Common myeloid progenitor, CD34-positive (primary cell): ENCODE measurements at places on chromosomes 16 and 17.

DNA sequence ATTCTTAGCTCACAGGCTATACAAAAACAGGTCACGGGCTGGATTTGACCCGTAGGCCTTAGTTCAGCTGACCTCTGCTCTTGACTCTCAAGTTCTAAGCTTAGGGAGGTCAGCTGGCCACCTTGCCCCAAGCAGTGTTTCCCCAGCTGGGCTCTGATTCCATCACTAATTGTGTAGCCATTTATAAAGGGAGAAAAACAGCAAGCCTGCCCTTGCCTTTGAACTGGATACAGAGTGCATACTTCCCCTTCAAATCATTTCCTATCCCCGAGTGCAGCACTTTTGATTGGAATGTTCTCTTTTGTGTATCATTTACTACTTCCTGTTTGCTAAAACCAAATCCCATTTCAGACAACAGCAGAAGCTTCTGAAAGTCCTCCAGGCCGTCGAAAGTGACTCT, 153.6 kb downstream of the KATNIP start:
- no peak for DNase-seq
- H3K27ac ChIP-seq, result no peak overlapping the region
- no peak overlapping the region for H3K4me3 ChIP-seq

- H3K27ac ChIP-seq, result no peak overlapping the region
- peaks cover 7% of the 10 kb centered on the region for H3K36me3 ChIP-seq
- peak; percentile 95 for DNase-seq
- no peaks in the 10 kb centered on the region for H3K27me3 ChIP-seq
These were observed 5.2 kb downstream of the SLFN11 start for GRCh38 chr17:35368081-35368830.

DNA sequence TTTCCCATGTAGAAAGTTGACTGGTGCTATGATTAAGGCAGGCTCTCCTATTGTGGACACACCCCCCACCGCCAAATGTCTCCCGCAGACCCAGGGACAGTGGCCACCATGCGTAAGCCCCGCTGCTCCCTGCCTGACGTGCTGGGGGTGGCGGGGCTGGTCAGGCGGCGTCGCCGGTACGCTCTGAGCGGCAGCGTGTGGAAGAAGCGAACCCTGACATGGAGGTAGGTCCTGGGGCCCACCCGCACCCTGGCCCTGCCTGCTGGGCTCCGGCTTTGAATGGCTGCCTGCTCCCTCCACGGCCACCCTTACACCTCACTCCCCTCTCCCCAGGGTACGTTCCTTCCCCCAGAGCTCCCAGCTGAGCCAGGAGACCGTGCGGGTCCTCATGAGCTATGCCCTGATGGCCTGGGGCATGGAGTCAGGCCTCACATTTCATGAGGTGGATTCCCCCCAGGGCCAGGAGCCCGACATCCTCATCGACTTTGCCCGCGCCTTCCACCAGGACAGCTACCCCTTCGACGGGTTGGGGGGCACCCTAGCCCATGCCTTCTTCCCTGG, 3.6 kb downstream of the MMP25 start:
- DNase-seq, result no peak
- no peak overlapping the region for H3K4me3 ChIP-seq
- no peak overlapping the region for H3K27ac ChIP-seq
- peaks cover 3% of the 10 kb centered on the region for H3K36me3 ChIP-seq
- H3K4me1 ChIP-seq, result peaks cover 39% of the 10 kb centered on the region

GRCh38 chr17:81240761-81241160, 1.6 kb downstream of the NDUFAF8 start:
- H3K27me3 ChIP-seq, result no peaks in the 10 kb centered on the region
- H3K4me3 ChIP-seq, result no peak overlapping the region
- peaks cover 25% of the 10 kb centered on the region for H3K36me3 ChIP-seq
- peaks cover 37% of the 10 kb centered on the region for H3K4me1 ChIP-seq

GRCh38 chr17:32859857-32860525, 16.9 kb downstream of the MYO1D start:
- peak; percentile 9 for DNase-seq
- no peak overlapping the region for H3K27ac ChIP-seq
- H3K4me3 ChIP-seq, result no peak overlapping the region
- H3K4me1 ChIP-seq, result no peaks in the 10 kb centered on the region
- H3K27me3 ChIP-seq, result no peaks in the 10 kb centered on the region

DNA sequence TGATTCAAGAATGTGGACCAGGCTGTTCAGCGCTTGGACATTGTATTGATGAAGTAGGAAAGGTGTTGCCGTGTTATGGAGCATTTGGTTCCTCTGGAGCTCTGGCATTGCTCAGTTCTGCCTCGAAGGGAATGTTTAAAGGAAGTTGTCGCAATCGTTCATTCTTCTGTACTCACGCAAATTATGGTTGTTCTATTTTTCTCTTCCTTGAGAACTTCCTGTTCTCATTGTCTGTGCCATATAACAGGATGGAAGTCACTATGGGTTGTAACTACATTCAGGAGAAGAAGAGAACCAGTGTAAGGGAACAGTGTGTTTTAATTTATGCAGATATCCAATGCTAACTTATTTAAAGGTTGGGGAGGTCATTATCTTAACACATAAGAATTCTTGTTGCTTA, 13.0 kb downstream of the PCTP start:
- peaks cover 5% of the 10 kb centered on the region for H3K36me3 ChIP-seq
- no peaks in the 10 kb centered on the region for H3K4me1 ChIP-seq
- no peak overlapping the region for H3K27ac ChIP-seq
- no peak for DNase-seq

GRCh38 chr17:33534087-33534486, 241.0 kb upstream of the ASIC2 start:
- no peak overlapping the region for H3K27ac ChIP-seq
- H3K4me1 ChIP-seq, result no peaks in the 10 kb centered on the region
- DNase-seq, result no peak
- H3K4me3 ChIP-seq, result no peak overlapping the region

DNA sequence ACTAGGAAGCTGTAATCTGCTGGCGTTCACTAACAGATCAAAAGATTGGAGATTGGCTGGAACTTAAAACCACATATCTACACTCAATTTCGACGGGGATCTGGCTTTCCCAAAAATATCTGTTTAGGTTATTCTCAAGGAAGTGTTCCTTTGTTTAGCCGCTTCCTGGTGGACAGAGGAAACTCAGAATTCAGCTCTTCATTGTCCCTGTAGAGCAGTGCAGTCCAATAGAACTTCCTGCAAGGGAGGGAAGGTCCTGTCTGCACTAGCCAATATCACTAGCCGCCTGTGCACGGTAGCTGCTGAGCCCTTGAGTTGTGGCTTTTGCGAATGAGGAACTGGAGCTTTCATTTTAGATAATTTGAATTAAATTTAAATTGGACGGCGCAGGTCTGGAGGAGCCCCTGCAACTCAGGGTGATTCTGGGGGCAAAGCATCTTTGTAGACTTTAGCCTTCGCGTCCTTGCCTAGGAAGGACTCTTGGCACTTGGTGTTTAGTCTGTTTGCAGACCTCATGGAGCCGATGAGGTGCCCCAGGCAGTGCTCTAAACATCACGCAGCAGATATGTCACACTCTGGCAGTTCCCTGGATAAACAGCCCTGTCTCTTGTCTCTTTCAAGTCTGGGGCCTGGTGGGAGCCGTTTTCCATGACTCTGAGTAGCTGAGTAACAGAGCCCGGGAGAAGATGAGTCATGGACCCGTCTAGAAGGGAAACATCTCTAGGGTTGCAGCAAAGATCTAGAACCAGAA, 122.2 kb downstream of the CCDC182 start:
- no peaks in the 10 kb centered on the region for H3K27me3 ChIP-seq
- no peak overlapping the region for H3K27ac ChIP-seq
- H3K36me3 ChIP-seq, result peaks cover 42% of the 10 kb centered on the region
- DNase-seq, result peak; percentile 56
- H3K4me3 ChIP-seq, result no peak overlapping the region

DNA sequence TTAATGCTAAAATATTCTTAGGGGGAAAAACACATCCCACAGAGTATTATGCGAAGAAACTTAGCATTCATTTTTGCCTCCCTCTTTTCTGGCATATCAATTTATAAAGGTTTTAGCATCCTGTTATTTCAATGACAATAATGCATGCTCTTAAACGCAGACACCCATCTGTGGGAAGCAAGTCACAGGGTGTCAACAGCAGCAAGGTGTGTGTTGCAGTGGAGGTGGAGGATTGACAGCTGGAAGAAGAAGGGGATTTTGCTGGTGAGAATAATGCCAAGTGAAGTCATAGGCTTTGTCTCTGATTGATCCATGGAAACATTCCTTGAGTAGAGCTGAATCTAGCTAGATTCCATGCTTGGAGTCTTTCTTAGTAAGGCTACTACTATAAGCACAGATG, 498.1 kb downstream of the NPIPA7 start:
- no peak for DNase-seq
- H3K27ac ChIP-seq, result no peak overlapping the region
- no peaks in the 10 kb centered on the region for H3K27me3 ChIP-seq
- no peaks in the 10 kb centered on the region for H3K36me3 ChIP-seq

- no peaks in the 10 kb centered on the region for H3K36me3 ChIP-seq
- H3K27me3 ChIP-seq, result no peaks in the 10 kb centered on the region
- peak; percentile 83 for DNase-seq
- H3K27ac ChIP-seq, result no peak overlapping the region
- H3K4me3 ChIP-seq, result no peak overlapping the region
- peaks cover 34% of the 10 kb centered on the region for H3K4me1 ChIP-seq
These were observed 9.1 kb upstream of the ARL5C start for GRCh38 chr17:39174920-39175694.

DNA sequence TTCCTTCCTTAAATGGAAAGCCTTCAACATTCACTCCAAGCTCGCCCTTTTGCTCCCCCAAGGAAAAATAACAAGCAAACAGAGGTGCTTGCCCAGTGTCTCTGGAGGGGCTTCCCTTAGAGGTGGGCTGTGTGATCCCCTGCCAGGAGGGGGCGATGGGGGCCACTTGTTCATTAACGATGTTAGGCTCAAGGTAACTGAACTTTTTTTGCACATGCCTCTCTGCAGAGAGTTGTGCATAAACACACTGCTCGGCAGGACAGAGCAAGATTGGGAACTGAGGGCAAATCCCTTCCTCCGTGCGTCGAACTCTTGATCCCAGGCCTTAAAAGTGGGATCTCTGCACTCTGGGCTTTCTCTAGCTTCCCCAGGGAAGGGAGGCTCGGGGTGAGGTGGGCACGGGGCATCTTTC, 15.5 kb upstream of the NAGLU start:
- H3K4me3 ChIP-seq, result no peak overlapping the region
- peak; percentile 59 for DNase-seq
- peaks cover 66% of the 10 kb centered on the region for H3K4me1 ChIP-seq
- no peaks in the 10 kb centered on the region for H3K27me3 ChIP-seq
- peak overlapping the region; percentile 78 for H3K27ac ChIP-seq

DNA sequence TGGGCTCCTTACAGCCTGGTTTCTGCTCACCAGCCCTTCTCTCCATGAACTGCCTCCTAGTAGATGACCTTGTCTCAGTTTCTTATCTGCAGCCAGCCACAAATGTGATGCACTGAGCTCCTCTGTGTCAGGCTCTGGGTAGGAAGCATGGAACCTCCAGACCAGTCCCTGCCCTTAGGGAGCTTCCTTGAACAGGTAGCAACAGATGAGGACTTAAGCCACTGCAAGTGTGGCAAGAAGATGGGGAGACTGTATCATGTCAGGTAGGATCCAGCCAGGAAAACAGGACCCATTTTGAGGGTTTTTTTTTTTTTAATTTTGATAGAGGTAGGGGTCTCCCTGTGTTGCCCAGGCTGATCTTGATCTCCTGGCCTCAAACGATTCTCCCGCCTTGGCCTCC, 5.3 kb upstream of the MAP3K14 start:
- no peaks in the 10 kb centered on the region for H3K27me3 ChIP-seq
- H3K4me1 ChIP-seq, result peaks cover 4% of the 10 kb centered on the region
- no peaks in the 10 kb centered on the region for H3K36me3 ChIP-seq
- no peak overlapping the region for H3K27ac ChIP-seq

- no peak overlapping the region for H3K27ac ChIP-seq
- no peak for DNase-seq
- H3K4me3 ChIP-seq, result no peak overlapping the region
- no peaks in the 10 kb centered on the region for H3K27me3 ChIP-seq
These were observed 30.7 kb downstream of the TMC7 start for GRCh38 chr16:19014461-19014860.

DNA sequence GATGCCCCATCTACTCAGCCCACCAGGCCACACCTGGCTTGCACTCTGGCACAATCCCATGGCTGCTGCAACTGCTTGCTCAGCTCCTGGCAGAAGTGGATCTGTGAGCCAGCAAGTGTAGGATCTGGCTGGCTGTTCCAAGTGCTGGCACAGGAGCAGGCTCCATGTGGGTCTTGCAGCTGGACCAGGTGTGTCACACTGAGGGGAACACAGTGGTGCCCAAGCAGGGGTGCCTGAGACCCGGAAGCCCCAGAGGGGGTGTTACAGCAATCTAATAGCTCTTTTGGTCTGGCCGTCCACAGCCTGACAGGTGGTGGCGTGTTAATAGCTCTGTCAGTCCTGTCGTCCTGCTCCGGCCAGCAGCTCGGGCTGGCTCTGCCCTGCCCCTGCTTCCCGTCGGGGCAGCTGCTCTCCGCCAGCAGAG, 19.6 kb upstream of the GOT2 start:
- H3K4me3 ChIP-seq, result no peak overlapping the region
- no peaks in the 10 kb centered on the region for H3K27me3 ChIP-seq
- no peaks in the 10 kb centered on the region for H3K4me1 ChIP-seq
- no peaks in the 10 kb centered on the region for H3K36me3 ChIP-seq

DNA sequence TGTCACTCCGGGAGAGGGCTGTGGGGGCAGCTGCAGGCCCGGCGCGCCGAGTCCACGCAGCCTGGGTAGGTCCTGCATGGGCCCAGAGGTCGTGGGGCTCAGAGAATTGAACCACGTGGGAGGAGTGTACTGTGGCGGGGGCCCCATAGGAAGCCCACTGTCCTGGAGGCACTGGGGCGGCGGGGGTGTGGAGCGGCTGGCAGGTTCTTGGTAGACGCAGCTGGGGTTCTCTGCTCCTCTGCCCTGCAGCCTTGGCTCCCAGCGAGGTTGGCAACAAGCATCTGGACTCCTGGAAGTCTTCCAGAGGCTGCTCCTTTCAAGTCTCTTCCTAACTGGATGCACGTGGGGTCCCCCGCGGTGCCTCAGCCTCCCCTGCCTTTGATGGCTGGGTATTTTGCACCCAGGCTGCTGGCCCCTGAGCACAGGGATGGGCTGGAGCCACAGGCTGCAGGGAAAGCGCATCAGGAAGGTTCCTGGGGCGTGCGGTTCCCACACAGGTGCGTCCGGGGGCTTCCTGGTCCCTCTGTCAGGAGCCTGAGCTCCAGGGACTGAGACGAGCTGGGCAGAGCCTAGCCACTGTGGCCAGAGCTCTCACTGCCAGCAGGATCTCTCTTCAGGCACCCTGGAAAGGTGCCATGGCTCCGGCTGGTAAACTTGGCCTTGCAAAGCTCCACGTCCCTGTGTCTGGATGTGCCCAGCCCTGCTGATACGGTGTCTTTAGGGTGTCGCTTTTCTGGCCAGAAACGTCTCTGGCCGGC, 9.3 kb downstream of the KCTD5 start:
- no peak for DNase-seq
- no peak overlapping the region for H3K27ac ChIP-seq
- H3K4me1 ChIP-seq, result peaks cover 54% of the 10 kb centered on the region
- no peak overlapping the region for H3K4me3 ChIP-seq
